ENCODE measurements at places on chromosomes 7 and 10.
A peak's percentile ranks its signal among the peaks of the same experiment; 100 is the strongest.

DNA sequence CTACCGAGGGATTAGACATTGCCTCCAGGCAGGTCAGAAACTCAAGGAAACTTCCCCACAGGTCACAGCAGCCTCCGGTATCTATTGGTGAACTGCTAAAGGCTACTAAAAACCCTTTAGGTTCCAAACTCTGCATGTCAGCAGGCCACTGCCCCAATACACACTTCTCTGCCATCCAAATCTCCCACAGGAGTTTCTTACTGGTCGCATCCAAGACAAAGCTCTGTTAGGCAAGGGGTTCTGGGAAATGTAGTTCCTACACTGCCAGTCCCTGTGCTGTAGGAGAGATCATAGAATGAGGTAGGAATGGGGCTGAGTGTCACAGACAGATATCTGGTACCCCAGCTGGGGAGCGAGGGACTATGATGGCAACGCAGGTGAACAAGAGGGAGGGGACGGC is 757.0 kb upstream of the C7orf33 start:
- no peak for DNase-seq

DNA sequence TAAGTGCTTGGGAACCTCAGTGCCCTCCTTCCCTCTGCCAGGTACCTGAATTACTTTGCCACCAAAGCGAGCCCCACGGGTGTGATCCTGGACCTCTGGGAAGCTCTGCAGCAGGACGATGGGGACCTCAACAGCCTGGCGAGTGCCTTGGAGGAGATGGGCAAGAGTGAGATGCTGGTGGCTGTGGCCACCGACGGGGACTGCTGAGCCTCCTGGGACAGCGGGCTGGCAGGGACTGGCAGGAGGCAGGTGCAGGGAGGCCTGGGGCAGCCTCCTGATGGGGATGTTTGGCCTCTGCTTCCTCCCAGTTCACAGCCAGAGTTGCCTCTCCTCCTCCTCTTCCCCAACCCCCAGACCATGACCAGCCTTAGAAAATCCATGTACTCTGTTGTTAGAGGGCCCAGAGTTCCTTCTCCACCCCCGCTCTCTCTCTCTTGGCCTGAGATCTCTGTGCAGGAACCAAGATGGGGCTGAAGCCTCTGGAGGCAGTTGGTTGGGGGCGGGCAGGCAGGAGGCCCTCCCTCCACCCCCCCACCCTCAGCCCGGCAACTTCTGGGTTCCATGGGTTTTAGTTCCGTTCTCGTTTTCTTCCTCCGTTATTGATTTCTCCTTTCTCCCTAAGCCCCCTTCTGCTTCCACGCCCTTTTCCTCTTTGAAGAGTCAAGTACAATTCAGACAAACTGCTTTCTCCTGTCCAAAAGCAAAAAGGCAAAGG is 19.8 kb upstream of the SLC29A3 start:
- DNase-seq = no peak

GRCh38 chr10:132987671-132988571 is 45.6 kb upstream of the CFAP46 start:
- no peak for DNase-seq

DNA sequence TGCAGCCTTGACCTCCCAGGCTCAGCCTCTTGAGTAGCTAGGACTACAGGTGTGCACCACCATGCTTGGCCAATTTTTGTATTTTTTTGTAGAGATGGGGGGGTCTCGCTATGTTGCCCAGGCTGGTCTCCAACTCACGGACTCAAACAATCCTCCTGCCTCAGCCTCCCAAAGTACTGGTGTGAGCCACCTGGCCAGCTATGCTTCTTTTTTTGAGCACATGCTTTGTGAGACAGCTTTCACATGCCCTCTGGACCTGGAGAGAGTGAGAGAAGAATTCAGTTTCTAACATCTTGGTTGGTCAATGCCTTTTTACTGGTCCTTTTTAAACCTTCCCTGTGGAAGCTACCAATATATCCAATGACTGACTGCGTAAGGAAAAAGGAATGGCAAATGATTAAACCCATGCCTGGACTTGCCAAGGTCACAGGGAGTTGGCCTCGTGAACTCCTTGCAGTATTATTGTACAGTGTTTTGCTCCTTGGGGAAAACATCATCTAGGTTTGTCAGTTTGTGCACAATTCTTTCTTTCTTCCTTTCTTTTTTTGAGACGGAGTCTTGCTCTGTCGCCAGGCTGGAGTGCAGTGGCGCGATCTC is 6.2 kb upstream of the FOXK1 start:
- no peak for DNase-seq

- DNase-seq = no peak
These were observed 8.8 kb upstream of the ATRNL1 start for GRCh38 chr10:115084277-115084850.

GRCh38 chr7:142432377-142432776 is 174.5 kb upstream of the PRSS58 start:
- no peak for DNase-seq

DNA sequence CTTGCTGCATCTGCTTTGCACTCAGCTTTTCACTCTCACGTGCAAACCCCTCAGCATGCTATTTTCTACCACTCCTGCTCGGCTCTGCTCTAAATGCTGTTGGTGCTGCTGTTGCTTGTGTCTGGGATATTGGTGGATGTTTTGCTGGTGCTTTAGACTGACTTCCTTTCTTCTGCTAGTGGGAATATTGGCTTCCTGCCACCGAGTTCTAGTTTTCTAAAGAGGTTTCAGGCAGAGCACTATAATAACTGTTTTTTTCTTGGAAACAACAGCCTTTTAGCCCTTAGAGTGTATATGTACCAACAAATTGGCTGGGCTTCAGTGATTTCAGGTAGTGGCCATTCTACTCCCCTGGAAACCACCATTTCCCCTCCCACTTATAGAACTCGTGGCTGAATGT is 27.8 kb downstream of the TMEM236 start:
- no peak for DNase-seq

GRCh38 chr10:29993319-29993915 is 66.0 kb downstream of the JCAD start:
- peak; percentile 79 for DNase-seq

- no peak for DNase-seq
These were observed 50.1 kb downstream of the PLEKHS1 start for GRCh38 chr10:113801569-113801968.

DNA sequence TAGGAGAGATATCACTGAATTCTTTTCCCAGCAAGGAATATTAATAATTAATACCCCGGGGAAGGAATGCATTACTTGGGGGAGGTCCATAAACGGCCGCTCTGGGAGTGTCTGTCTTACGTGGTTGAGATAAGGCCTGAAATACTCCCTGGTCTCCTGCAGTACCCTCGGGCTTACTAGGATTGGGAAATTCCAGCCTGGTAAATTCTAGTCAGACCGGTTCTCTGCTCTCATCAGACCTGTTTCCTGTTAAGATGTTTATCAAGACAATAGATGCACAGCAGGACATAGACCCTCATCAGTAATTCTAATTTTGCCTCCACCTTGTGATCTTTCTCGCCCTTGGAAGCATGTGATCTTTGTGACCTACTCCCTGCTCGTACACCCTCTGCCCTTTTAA is 162.8 kb upstream of the KCND2 start:
- DNase-seq = no peak

DNA sequence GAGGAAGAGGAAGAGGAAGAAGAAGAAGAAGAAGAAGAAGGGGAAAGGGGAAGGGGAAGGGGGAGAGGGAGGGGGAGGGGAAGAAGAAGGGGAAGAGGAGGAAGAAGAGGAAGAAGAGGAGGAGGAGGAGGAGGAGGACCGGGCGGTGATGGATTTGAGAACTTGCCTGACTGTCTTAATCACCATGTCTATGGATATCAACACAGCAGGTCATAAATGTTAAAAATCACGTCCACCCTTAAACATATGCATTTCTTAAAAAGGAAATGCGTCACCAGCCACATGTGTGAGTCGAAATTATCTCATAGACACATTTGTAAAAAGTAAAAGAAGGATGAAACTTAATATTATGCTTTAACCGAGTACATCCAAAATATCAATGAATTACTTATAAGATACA is 42.1 kb upstream of the INSIG1 start:
- no peak for DNase-seq

- DNase-seq = no peak
These were observed 108.1 kb upstream of the AGR3 start for GRCh38 chr7:16989811-16990413.

DNA sequence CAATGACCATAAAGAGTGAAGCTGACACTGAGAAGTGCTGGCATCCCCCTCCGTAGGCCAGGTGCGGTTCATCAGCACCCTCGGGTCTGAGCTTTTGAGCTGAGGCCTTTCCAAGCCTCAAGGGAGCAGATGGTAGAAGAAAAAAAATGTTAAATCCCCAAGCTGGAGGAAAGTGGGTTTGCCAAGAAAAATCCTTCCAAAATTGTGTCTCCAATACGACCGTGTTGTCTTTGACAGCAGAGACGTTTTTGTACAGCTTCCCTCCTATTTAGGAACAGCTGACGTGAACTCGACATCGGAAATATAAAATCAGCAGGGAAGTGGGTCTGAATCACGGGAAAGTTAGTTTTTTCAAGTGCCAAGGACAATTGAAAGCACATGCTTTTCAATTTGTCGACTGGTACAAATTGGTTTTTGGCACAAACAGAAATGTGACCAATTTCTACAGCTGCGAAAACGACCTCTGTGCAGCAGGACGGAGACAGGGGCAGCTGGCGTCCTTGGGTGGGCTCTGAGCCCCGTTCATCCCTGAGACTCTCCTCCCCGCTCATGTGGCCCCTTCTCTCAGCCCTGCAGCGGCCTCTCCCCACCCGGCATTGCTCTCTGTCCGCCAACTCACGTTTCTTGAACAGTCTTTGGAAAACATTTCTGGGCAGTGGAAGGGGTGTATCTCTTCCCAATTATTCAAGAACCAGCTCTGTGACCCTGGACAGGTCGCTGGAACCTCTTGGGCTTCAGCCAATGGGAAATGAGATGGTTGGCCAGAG is 89.9 kb downstream of the PAXIP1 start:
- no peak for DNase-seq

DNA sequence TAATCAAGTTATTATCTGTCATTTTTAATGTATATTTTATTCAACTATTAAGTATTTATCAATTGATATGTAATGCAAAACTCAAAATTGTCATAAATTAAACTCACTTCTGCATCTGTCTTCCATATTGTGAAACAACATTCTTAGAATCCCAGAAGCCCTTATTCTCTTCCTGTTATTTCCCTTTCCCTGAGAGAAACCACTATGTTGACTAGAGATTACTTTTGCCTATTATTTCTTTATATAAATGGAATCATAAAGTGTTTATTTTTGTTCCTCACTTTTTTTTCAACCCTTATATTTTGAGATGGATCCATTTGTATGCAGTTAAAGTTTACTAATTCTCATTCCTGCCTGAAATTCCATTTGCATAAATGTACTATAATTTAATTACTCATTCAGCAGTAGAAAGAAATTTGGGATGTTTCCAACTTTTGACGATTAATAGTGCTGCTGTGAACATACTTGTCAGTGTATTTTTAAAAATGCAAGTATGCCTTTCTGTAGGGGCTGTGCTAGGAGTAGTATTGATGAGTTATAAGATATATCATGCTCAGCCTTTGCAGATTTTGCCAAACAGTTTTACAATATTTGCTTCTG is 211.2 kb downstream of the SEMA3D start:
- no peak for DNase-seq

- no peak for DNase-seq
These were observed 357.6 kb downstream of the SFMBT2 start for GRCh38 chr10:7053195-7053594.

GRCh38 chr7:15463801-15464666 is 97.8 kb downstream of the AGMO start:
- DNase-seq = no peak

- DNase-seq = no peak
These were observed 135.2 kb downstream of the DIP2C start for GRCh38 chr10:554182-554848.

DNA sequence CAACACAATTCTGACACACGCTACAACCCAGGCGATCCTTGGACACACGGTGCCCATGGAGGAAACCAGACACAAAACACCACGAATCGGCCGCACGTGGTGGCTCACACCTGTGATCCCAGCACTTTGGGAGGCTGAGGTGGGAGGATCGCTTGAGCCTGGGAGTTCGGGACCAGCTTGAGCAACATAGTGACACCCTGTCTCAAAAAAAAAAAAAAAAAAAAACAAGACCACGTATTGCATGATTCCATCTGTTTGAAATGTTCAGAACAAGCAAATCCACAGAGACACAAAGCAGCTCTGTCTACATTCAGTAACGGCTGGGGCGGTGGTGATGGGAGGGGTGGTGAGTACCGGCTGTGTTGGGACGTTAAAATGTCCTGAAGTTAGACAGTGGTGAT is 25.2 kb downstream of the ADAP1 start:
- no peak for DNase-seq

DNA sequence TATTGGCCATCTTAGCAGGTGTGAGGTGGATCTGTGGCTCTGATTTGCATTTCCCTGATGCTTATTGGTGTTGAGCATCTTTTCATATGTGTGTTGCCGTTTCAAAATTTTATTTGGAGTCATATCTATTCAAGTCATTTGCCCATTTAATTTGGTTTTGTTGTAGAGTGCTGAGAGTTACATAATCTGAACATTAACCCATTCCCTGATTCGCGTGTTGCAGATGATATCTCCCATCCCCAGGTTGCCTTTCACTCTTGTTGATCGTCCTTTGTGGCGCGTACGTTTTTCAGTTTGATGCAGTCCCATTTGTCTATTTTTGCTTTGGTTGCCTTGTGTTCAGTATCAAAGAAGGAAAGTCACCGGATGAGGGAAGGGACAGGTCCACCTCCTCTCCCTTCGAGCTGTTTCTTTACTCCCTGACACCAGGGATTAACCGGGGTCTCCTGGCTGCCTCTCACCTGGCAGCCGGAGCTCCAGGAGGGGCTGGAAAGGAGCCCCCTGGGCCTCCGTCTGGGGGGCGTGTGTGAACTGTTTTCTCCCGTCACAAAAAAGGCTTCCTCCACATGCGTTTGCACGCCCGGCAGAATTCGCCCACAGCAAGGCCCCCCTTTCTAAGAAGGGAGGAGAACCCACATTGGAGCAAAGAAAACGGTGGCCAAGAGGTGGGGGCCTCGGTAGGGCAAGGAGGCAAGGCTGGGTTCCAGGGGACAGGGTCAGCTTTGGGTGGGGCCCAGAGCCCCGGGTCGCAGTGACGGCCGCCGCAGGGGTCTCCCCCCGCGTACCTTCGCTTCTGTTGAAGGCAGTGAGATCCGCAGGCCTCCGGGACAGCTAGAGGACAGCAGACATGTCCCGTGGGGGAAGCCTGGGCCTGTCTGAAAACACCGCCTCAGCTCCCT is 8.3 kb downstream of the MNX1 start:
- DNase-seq = no peak

GRCh38 chr10:43683451-43684291 is 35.0 kb upstream of the ZNF32 start:
- no peak for DNase-seq

DNA sequence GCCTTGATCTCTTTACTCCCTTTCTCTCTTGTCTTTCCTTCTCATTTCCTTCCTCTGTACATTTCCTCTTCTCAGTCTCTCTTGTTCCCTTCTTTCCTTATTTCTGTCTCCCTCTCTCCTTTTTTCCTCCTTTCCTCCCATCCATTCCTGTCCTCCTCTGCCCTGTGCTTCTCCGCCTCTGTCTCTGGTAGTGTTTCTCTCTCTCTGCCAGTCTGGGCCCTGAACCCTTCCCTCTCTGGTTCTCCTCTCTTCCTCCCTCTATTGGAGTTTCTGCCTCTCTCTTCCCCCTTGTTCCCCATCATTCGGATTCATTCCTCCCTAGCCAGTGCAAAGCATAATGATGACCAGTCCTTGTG is 13.2 kb upstream of the PAX2 start:
- no peak for DNase-seq
